ENCODE measurements at places on chromosomes 4 and X.

GRCh38 chr4:101074326-101074725 is 273.0 kb downstream of the PPP3CA start:
- DNase-seq = no peak

GRCh38 chr4:7398104-7398423 is 36.7 kb downstream of the PSAPL1 start:
- no peak for DNase-seq

- DNase-seq = peak; percentile 6
These were observed 5.2 kb upstream of the TCEANC start for GRCh38 chrX:13647709-13648212.

DNA sequence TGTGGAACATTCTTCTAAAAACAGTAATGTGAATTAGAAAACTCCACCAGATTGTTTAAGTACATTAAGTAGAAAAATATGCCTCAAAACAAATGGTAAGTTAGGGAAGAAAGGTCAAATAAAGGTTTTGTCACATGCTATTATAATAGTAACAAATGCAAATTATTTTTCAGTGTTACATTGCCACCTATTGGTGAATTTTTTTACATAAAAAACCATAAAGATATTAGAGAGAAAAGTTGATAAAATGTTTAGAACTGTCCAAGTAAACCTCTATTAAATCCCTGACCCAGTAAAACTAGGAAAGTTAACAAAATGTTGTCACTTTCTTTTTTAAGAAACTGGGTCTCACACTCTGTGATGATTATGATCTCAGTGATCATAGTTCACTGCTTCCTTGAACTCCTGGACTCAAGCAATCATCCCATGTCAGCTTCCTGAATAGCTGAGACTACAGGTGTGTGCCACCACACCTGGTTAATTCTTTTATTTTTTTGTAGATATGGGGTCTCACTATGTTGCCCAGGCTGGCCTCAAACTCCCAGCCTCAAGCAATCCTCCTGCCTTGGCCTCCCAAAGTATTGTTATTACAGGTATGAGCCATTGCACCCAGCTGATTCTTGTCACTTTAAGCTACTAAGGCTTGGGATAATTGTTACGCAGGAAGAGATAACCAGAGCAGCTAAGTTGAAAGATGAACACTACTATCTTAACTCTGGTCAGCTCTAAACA is 157.6 kb downstream of the ATRX start:
- no peak for DNase-seq

DNA sequence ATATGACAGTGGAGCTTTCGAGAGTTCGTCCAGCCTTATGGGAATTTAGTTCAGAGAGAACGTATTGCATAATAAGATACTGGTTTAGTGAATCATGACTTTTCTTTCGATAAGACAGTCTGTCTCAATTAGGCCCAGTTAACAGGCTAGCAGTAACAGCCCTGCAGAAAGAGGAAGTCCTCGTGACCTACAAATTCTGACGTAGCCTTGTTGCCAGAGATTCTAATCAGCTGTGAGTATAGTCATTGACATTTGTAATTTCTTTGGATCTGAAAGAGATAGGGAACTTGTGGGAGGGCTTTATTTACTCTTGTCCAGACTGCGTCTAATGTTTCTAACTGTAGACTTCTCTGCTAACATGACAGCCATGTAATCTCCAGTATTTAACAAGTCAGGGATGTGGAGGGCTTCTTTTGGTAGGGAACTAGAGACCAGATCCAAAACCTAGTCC is 15.8 kb downstream of the ART3 start:
- DNase-seq = no peak

- no peak for DNase-seq
These were observed 102.6 kb upstream of the LNX1 start for GRCh38 chr4:53693909-53694308.

DNA sequence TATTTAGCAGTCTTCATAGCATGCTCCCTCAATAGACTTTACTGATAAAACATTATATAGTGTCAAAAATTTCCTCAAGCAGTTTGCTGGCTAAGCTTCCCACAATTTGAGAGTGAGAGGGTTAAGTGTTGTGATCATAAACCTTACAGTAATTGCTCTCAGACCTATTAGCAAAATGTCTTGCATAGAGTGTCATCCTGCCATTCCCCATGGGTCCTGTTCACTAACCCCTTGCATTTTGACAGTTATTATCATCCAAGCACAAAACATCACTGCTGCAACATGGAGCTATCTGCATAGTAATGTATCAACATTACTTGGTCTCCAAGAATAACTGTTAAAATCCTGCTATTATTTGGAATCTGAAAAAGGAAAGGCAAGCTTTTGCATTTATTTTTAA is 196.1 kb upstream of the GK2 start:
- DNase-seq = no peak

DNA sequence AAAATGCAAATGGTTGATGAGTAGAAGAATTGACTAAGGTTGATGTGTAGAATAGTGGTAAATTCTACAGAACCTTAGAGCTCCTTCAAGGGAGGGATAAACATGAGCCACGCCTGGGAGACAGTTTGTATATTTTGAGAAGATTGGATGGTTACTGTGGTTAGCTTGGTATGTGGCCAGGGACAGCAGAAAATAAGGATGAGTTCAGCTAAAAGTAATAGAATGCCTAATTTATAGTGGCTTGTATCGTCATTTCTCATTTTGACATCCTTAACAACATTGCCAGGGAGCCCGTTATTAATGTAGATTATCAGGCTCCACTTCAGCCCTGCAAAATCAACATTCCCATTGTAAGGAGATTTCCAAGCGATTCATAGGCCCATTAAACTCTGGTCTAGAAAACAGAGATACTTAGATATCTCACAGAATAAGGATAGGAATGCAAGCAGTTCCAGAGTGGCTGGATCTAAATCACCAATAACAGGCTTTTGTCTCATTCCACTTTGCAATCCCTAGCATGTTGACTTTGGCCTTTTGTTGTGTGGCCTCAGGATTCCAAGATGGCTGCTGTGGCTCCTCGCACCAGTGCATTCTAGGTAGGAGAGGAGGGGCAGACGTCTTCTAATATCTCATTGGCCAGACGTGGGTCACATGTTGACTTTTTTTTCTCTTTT is 6.4 kb upstream of the PTTG2 start:
- no peak for DNase-seq

- DNase-seq = no peak
These were observed 45.0 kb downstream of the SLC9A7 start for GRCh38 chrX:46713672-46714490.

- no peak for DNase-seq
These were observed 38.0 kb downstream of the NUP62CL start for GRCh38 chrX:107168257-107168656.

GRCh38 chrX:130772105-130772775 is 130.8 kb downstream of the ENOX2 start:
- no peak for DNase-seq

GRCh38 chr4:123709336-123709735 is 312.7 kb downstream of the SPRY1 start:
- DNase-seq = no peak

DNA sequence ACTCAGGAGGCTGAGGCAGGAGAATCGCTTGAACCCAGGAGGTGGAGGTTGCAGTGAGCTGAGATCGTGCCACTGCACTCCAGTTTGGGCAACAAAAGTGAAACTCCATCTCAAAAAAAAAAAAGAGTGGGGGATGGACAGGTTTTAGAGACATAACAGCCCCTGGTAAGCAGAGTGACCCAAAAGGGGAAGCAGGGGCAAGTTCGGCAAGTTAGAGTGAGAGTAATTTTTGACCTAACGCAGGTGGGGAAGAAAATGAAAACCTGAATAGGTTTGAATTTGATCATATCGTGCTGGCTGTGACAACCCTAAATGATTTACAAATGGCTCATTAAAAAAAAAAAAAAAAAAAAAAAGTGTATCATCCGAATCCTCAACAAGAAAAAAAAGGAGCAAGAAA is 25.7 kb upstream of the TMEM131L start:
- no peak for DNase-seq

DNA sequence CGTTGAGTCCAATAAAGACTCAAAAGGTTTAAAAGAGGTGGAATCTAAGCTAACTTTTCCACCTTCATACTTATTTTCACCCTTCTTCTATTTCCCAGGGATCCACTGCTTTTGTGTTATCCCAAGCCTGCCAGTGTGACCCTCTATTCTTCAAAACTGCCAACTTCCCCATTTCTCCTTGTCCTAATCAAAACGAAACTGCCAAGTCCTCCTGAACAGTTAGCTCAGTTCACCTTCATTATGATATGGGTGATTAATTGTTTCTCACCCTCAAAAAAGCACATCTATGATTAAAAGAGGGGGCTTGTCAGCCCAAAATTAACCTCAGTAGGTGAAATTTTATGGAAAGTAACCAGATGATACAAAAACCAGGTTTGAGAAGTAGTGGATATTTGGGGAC is 108.4 kb downstream of the GUCY2F start:
- no peak for DNase-seq
